ENCODE measurements at places on chromosomes 7 and 10.

GRCh38 chr7:136133551-136133950 is 156.4 kb upstream of the MTPN start:
- no peak for DNase-seq

DNA sequence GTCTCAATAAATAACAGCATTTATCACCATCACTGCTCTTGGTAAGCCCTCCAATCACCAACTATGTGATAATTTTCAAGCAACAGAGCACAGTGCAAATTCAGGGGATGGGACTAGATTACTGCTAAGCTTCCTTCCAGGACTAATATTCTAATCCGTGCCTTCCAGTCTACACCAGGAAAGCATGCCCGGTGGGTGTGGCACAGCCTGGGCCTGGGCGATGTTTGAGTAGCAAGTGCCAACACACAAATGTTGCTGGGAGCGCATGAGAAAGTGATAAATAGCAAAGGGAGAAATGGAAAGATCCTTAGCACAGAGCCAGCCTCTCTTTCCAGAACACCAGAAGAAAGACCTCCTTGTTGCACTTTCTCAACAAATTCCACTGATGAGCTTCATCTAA is 13.5 kb upstream of the TM9SF3 start:
- no peak for DNase-seq

DNA sequence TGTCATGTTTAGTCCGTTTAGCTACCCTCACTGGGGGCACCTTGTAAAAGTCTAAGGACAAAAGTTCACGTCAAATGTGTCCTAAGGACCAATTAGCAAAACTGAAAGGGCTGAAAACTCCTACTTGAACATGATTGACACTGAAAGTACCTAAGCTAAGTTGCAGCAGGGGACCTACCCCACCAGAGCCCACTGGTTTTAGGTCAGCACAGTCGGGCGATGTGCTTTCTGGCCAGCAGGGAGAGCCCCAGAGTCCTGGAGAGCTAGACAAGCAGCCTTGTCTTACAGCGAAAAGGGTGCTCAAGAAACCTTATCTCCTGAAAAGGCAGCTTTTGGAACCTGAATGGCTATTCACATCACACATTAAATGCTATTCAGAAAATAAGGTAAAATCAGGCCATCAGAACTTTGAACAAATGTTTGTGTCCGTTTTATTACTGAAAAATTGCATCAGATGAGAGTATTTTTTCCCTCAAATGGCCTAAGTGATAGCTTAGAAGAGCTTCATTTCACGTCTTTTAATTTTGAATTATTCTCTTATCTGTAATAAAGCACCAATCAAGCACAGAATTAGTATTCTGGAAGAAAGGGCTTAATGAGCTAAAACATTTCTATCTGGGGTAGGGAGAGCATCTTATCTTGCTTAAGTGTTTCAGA is 52.2 kb upstream of the MKI67 start:
- DNase-seq = no peak

- no peak for DNase-seq
Measured at GRCh38 chr7:12923971-12924370, 236.5 kb downstream of the ARL4A start.

- DNase-seq = no peak
Measured at GRCh38 chr10:123567984-123568739, 98.0 kb upstream of the GPR26 start.

- DNase-seq = no peak
Measured at GRCh38 chr10:61475449-61475873, 22.3 kb upstream of the TMEM26 start.

GRCh38 chr7:3548815-3549214 is 247.8 kb downstream of the SDK1 start:
- no peak for DNase-seq

GRCh38 chr7:136657482-136657921 is 210.9 kb upstream of the CHRM2 start:
- DNase-seq = no peak

DNA sequence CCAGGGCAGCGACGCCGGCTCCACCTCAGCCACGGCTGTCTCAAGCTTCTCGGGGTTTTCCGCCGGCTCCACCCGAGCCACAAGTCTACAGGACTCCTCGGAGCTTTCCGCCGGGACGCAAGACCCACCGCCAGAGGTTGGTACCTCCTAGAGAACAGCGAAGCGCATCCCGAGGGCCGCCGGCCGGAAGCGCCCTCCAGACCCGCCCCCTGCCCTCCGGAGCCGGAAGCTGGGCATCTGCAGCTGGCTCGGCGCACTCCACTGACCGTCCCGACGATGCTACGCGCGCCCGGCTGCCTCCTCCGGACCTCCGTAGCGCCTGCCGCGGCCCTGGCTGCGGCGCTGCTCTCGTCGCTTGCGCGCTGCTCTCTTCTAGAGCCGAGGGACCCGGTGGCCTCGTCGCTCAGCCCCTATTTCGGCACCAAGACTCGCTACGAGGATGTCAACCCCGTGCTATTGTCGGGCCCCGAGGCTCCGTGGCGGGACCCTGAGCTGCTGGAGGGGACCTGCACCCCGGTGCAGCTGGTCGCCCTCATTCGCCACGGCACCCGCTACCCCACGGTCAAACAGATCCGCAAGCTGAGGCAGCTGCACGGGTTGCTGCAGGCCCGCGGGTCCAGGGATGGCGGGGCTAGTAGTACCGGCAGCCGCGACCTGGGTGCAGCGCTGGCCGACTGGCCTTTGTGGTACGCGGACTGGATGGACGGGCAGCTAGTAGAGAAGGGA is at the start of gene MINPP1:
Gene MINPP1 (plus strand): TSS at position 254 of the 726 bp plus-strand sequence. CDS start 23 bp downstream, at position 277.
- peak; percentile 80 for DNase-seq

DNA sequence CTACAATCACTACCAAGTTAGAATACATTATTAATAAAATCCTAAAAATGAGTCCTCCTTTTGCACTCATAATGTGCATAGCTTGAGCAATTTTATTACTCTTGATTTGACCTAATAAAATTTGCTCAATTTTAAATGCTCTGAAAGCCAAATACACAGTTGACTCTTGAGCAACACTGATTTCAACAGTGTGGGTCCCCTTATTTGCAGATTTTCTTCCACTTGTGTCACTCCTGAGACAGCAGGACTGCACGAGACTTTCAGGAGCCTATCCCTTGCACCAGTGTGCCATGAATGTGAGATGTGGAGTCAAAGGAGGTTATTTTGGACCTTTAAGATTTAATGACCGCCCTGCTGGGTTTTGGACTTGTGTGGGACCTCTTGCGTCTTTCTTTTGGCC is 23.2 kb downstream of the RNF216 start:
- no peak for DNase-seq

- DNase-seq = no peak
Measured at GRCh38 chr10:71627956-71628355, 91.6 kb downstream of the C10orf105 start.

DNA sequence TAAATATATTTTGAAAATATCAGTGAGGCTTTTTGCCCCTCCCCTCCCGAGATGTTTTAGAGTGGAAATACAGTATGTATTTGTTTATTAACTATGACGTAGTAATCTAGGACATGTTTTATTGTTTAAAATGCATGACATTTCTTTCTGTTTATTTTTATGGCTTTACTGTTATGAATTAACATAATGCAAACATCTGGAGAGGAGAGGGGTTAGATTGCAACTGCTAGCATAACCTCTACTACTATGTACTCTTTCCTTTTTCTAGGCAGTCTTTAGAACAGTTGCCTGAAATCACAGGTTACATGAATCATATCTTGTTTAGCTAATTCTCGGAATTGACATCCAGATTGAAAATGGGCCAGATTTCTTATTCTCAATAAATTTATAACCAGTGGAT is 7.4 kb downstream of the BTAF1 start:
- no peak for DNase-seq
